Vagina (tissue), 2 donors: ENCODE measurements at places on chromosomes 12 and 14. TPM values are rescaled to one million over a fixed set of nuclear protein-coding genes. Genes with fewer than 3 reads are reported as not detected.

Gene POTEG
- total RNA-seq, result not detected

Gene CD69
- total RNA-seq, result 28.5 TPM

Gene ACTR6
- total RNA-seq, result 6.6 TPM

Gene MAPK1IP1L
- total RNA-seq, result 39.3 TPM

Gene GPR137C
- total RNA-seq, result 0.74 TPM

DNA sequence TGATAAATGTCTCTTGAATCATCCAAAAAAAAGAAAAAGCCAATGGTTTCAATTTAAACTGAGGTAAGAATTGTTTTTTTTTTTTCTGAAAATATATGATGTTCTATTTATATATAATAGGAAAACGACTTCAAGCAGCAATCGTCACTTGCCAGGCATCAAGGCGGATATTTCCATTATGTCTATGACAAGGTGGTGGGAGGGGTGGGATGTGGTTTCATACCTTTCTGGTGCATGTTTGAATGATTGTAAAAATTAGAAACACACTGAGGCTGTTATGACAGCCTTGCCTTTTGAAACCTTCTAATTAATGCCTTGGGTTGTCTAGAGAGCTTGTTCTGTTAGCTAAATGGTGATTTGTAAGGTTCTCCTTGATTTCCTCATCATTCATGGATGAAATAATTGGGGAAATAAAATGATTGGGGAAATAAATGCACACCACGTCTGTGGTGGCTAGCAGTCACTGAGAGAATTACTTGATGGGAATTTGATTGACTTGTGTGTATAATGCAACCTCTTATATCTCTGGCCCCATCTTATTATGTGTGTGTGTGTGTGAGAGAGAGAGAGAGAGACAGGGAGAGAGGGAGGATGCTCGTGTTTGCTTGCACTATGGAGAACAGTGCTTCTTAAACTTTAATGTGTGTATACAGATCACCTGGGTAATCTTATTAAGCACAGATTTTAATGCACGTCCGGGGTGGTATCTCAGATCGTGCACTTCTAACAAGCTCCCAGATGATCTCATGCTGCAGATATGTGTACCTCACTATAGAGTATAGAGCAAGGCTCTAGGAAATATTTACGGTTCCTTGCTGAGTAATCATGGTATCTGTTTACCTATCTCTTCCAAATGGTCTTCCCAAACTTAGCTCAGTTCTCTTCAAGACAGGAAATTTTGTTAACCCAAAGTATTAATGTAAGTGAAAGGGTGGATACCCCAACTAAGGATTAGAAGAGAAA is 502.6 kb downstream of the DIO2 start:
- no peak for DNase-seq

DNA sequence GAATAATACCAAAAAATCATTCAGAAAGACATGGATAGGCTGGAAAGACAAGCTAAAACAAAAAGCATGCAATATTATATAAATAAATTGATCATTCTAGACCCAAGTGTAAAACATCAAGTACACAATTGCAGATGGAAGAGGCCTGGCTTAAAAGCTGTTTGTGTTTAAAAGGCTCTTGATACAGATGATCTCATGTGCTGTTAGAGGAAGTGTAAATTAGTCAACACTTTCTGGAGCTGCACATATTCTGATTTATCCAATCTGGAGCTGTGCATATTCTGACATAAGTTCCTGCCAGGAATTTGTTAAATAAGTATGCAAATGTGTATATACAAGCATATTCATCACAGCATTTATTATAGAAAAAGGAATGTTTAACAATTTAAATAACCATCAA is 273.1 kb downstream of the RPS29 start:
- no peak for DNase-seq

GRCh38 chr14:23916446-23916845 is 37.1 kb upstream of the DHRS4 start:
- DNase-seq, result no peak

DNA sequence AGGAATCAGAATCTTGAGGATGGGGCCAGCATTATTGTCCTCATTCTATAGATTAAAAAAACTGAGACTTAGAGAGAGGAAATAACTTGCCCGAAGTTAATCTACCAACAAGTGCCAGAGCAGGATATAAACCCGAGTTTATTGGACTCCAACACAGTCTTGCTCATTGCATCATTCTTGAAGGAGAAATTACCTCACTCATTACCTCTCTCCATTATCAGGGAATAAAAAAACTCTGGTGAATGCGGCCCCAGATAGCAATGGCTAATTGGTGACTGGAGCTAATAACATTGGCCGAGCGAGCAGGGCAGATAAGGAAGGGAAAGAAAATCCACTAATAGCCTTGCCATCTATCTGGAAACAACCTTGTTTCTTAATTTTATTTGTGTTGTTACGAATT is 24.7 kb upstream of the TMED10 start:
- no peak for DNase-seq

DNA sequence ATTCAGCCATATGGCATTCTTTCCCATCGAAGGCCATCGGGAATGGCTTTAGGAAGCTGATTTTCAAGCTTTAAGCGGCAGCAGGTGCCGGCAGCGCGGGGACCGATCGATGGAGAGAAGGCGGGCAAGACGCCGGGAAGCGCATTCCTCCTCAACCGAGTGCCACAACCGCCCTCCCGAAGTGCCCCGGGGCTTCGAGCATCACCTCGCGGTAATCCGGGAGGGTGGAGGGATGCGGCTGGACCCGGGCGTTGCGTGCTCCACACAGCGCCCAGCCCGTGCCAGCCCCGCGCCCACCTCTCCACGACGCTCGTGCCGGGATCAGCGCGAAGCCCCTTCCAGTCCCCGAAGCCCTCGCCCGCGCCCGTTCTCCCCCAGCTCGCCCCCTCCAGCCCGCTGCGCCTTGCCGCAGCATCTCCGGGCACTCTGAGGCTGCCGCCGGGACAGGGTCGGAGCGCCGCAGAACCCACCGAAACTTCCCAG is 3.2 kb downstream of the USP44 start:
- no peak for DNase-seq

DNA sequence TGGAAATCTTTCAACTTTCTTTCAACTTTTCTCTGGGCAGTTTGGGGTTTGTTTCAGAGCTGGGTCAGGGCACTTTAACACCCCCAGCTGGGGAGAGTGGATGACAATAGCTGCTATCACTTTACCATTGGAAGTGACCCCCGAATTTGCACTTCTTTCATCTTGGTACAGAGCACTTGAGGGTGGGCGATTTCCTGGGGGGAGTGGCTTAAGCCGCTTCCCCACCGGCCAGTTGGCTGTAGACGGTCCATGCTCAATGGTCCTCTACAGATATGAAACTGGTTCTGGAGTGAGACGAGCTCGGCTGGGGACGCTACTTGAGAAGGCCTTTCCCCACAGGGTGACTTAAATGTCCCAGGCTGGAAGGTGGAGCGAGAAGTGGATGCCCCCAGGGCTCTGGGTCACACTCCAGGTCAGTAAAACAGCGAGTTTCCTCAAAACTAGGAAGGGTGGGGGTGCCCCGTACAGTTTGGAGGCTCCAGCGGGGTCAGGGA is at the start of gene VRTN:
Gene VRTN (plus strand): TSS at position 231 of the 494 bp plus-strand sequence. CDS start 8,313 bp downstream, outside the sequence.
- DNase-seq, result no peak

GRCh38 chr12:14239935-14240872 is 125.3 kb upstream of the ATF7IP start:
- DNase-seq, result no peak

- no peak for DNase-seq
These were observed 739 bp upstream of the PPP2R5E start for GRCh38 chr14:63543826-63544406.

GRCh38 chr12:105279460-105280056 is 43.6 kb upstream of the APPL2 start:
- no peak for DNase-seq

GRCh38 chr14:70489579-70490200 is 37.7 kb downstream of the ADAM21 start:
- DNase-seq, result no peak

DNA sequence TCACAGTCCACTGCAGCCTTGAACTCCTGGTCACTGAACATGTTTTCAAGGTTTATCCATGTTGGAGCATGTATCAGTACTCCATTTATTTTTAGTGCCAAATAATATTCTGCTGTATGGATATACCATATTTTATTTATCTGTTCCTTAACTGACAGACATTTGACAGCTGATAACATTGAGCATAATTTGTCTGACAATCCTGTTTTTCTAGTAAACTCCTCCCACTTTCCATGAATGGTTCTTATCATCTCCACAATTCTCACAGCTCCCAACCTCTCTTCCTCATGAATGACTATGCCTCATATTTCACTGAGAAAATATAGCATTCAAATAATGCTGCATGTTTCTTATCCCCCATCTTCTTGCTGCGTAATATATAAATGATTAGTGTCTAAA is 33.3 kb downstream of the COCH start:
- DNase-seq, result no peak
